NCI-H345 (cell line): ENCODE measurements at places on chromosomes 13 and 19.

- DNase-seq = no peak
These were observed 4.0 kb downstream of the ZNF91 start for GRCh38 chr19:23391236-23391635.

DNA sequence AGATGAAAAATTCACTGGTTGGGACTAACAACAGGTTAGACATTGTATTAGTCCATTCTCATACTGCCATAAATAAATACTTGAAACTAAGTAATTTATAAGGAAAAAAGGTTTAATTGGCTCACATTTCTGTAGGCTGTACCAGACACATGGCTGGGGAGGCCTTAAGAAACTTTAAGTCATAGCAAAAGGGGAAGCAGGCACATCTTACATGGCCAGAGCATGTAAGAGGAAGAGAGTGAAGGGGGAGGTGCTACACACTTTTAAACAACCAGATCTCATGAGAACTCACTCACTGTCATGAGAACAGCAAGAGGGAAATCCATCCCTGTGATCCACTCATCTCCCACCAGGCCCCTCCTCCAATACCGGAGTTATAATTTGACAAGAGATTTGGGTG, 125.9 kb downstream of the SUCLA2 start:
- no peak for DNase-seq

- DNase-seq = no peak
These were observed 2529.3 kb upstream of the PCDH20 start for GRCh38 chr13:63944911-63945310.

GRCh38 chr19:34373601-34374288, 8.7 kb downstream of the GPI start:
- no peak for DNase-seq

- DNase-seq = no peak
These were observed 65.3 kb upstream of the TM9SF2 start for GRCh38 chr13:99435998-99436397.

GRCh38 chr13:77579959-77580358, 44.5 kb downstream of the SCEL start:
- no peak for DNase-seq

- DNase-seq = no peak
These were observed 3.8 kb upstream of the RBM26 start for GRCh38 chr13:79409828-79410227.

GRCh38 chr13:27283906-27284493, 13.4 kb downstream of the RASL11A start:
- no peak for DNase-seq

DNA sequence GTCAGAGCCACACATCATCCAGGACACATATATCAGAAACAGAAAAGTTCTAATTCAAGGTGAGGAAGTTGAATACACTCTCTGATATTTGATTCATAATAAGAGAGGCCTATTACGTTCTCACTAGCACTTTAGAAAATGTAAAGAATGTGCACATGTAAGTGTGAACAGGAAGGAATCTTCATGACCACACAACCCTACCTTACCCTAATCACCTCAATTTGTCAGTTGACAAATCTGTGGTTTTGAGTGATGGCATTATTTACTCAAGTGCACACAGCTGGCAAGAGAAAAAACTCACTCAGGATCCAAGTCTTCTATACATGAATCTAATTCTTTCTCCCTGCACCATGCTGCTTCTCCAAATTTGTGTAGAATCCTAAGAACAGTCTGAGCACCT, 445.8 kb downstream of the SUCLA2 start:
- no peak for DNase-seq
